ENCODE measurements at places on chromosomes 11 and 22.
A peak's percentile ranks its signal among the peaks of the same experiment; 100 is the strongest.

DNA sequence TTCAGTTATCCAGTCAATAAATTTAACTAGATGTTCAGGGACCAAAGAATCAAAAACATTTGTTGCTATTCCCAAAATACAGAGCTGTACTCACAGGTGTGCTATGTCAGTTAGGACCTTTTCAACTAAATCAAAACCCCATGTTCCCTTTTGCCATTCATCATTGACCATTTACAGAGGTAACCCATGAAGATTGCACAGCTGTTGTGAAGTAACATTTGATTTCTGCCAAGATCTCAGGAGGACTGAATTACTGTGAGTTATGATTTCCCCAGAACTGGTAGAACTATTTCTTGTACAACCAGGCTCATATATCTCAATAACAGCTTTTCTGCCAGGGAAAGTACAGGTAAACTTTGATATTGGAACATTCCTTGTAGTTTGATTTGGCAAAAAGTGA is 131.1 kb upstream of the FIBIN start:
- H3K4me3 ChIP-seq: no peak overlapping the region
- H3K27ac ChIP-seq: no peak overlapping the region
- H3K27me3 ChIP-seq: no peaks in the 10 kb centered on the region
- no peaks in the 10 kb centered on the region for H3K4me1 ChIP-seq

- H3K27me3 ChIP-seq: no peaks in the 10 kb centered on the region
- no peak for DNase-seq
- no peaks in the 10 kb centered on the region for H3K36me3 ChIP-seq
- H3K4me1 ChIP-seq: peaks cover 7% of the 10 kb centered on the region
Measured at GRCh38 chr11:64967375-64967774, 4.5 kb downstream of the MAJIN start.

GRCh38 chr22:39482768-39483167 is 19.3 kb upstream of the MIEF1 start:
- no peak overlapping the region for H3K27ac ChIP-seq
- DNase-seq: no peak
- H3K4me3 ChIP-seq: no peak overlapping the region

DNA sequence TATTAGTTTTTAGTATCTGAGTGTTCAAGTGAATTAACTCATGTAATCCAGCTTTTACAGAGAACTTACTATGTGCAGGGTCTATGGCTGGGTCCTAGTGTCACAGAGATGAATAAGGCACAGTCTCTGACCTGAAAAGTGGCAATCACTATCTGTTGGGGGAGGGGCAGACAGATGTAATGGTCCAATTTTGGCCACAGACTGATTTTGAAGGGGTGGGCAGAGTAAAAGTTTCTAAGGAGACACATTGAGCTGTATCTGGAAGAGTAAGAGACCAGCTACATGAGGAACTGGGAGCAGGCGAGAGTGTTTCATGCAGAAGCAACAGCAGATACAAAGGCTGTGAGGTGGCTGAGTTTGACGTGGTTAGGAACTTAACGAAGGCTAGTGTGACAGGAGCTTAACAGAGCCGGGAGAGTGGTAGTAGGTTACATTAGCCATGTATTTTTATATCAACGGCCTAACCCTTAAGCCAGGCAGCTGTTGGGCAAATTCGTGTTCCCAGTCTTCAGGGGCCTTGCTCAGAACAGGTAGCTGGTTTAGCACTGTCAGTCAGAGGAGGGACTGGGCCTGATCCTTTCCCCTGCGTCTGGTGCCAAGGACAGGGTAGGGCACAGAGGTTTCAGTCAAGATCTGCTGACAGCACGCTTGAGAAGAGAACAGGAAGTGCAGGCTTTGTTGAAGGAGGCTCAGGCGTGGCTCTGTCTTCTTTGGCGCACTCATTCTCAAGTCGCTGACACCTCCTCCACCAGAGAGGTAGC is 1.4 kb upstream of the STIM1 start:
- DNase-seq: peak; percentile 62
- H3K27me3 ChIP-seq: no peaks in the 10 kb centered on the region
- peak overlapping the region; percentile 92 for H3K27ac ChIP-seq
- peaks cover 10% of the 10 kb centered on the region for H3K36me3 ChIP-seq

DNA sequence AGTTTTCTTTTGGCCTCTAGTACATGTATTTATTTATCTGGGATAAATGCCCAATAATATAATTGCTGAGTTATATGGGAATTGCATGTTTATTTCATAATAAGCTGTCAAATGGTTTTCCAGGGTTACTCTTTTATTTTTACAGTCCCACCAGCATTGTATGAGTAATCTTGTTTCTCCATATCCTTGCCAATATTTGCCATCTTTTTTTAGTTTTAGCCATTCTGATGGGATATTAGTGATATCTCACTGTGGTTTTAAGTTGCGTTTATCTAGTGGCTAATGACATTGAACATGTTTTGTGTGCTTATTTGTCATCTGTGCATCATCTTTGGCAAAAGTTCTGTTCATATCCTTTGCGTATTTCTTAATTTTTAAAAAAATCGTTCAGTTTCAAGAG is 372.8 kb upstream of the CCDC179 start:
- H3K4me1 ChIP-seq: no peaks in the 10 kb centered on the region
- no peak for DNase-seq
- no peaks in the 10 kb centered on the region for H3K36me3 ChIP-seq
- H3K4me3 ChIP-seq: no peak overlapping the region
- H3K27me3 ChIP-seq: no peaks in the 10 kb centered on the region
- H3K27ac ChIP-seq: no peak overlapping the region
